ENCODE measurements at places on chromosomes 3 and 15.

DNA sequence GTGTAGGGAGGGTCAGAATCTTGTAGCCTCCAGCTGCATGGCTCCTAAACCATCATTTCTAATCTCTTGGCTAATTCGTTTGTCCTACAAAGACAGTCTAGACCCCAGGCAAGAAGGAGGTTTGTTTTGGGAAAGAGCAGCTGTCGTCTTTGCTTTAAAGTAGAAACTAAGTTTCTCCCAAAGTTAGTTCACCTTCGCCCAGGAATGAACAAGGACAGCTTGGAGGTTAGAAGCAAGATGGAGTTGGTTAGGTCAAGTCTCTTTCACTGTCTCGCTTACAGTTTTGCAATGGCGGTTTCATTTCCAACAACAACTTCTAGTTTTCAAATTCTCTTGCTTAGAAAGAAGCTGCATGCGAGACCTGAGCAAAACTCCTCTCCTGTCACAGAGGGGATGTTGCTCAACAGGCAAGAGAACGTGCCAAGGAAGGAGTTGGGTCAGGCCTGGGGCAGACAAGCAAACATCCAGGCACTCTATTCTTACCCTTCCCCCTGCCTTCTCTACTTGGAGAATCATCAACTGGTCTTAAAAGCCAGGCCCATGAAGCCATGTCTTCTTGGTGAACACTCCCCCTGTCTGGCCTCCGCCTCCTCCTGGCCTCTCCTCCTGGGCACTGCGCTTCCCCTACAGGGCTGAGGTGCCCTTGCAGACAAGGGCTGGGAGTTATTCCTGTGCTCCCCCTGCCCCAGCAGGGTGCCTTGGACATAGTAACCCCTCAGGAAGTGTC is 57.6 kb downstream of the TMEM44 start:
- no peak for DNase-seq

DNA sequence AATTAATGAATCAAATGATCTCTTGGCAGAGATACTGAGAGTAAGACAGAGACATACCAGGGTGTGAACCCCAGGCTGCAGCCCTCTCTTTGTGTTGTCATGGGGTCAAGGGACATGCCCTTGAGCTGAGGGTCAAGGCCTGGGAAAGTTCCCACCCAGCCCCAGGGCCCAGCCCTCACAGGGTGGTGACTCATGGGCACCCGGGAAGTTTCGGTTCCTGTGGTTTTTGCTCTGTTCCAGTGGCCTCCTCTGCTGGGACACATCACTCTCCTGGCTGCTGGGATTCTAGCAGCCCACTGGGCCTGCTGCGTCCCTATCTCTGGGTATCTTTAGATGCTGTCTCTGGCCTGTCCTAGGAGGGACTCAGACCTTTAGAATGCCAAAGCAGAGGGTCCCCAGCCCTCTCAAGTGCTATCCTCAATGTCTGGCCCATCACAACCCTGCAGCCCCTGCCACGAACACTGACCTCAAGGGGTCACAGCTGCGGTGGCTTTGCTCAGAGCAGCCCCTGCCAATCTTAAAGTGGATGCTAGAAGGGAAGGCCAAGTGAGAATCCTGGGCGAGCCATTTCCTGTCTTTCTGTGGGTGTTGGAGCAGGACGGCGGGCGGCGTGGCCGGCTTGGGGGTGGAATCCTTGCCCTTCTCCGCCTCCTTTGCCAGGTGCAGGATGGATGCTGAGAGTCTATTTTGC is 148.4 kb upstream of the TLE3 start:
- DNase-seq: no peak

GRCh38 chr3:78176869-78177268 is 1137.0 kb downstream of the ROBO2 start:
- DNase-seq: no peak

GRCh38 chr15:20671675-20672074 is 130.1 kb upstream of the GOLGA6L6 start:
- DNase-seq: no peak

- peak; percentile 42 for DNase-seq
Observed at GRCh38 chr15:59997070-59997701, 6.9 kb upstream of the FOXB1 start.

DNA sequence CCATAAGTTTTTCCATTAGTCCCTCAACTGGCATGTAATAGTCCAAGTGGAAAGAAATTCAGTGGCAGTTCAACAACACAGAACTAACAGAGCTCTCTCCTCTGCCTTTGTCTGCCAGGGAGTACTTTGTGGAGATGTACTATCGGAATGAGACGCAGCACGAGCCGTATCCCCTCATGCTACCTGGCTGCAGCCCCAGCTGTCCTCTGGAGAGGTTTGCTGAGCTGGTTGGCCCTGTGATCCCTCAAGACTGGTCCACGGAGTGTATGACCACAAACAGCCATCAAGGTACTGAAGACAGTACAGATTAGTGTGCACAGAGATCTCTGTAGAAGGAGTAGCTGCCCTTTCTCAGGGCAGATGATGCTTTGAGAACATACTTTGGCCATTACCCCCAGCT is 39.4 kb downstream of the ACP3 start:
- no peak for DNase-seq

DNA sequence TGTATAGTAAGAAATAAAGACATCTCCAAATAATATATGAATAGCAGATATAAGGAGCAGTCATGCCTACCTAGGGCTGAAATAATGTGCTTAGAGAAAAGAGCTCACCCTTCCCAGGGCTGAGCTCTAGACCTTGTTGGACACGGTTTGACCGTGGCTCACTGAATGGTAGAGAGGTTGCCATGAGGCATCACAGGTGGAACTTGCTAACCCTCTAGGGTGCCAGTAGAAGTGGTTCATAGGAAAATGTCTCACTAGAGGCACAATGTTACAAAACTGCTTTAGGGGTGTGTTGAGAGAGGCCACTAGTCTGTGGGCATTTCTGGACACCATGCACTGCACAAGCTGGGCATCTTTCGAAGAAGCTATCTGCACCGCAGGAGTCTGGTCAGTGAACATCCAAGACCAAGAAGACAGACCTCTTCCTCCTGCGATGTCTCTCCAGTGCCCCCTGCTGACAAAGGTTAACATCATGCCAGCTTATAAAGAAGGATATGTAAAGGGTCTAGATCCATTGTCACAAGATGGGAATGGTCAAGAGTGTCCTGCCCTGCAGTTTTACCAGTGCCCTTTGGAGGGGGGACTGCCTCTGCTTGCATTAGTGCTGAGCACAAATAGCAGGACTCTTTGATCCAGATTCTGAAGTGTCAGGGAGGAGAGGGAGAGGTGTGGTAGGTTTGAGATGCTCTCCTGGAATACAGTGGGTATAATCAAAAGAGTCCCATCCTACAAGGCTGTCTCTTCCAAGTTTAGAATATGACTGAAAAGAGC is 266.8 kb downstream of the ZNF385D start:
- no peak for DNase-seq

DNA sequence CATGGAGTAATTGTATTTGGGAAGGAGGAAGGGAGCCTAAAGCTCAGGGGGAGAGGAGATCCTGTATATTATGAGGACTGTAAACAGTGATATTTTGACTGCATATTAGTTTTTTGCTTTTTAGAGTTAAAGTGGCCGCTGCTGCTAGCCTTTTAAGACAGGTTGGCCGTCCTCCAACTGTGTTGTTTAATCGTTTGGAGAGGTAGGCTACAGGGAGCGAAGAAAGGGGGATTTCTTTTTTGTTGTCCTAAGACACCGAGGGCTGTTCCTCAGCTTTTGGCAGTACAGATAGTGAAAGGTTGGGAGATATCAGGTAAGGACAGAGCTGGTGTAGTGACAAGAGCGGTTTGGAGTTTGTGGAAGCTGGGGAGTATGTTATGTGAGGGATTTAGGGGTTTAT is 38.2 kb upstream of the RNF7 start:
- DNase-seq: no peak

DNA sequence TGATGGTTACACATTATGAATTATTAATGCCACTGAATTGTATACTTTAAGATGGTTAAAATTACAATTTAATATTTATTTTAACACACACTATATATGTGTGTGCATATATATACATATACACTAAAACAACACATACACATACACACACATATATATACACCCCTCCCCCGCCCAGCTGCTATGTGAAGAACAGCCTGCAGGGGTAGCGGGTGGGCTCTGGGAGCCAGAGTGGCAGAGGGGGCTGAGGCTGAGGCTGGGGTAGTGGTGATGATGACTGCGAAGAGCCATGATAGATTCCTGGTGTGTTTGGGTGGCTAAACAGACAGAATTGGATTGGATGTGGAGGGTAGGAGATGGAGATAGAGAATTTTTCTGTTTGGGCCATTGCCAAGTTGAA is 39.4 kb upstream of the APEH start:
- DNase-seq: no peak

DNA sequence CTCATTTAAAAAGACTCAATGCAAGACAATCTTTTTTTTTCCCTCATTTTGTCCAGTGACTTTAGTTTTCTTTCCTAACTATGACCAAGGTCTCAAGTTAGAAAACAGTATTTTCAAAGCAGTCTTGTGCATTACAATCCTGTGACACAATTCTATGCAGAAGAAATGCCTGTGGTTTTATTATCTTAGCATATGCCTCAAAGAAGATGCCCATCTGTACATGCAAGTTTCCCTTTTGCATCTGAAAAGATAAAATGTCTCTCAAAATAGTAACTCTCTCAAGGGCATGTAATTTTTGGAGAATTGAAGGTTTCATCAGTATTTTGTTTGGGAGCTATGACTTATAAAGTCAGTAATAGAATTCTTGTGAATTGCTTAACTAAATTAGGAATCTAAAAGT is 292.0 kb upstream of the SUCLG2 start:
- no peak for DNase-seq

GRCh38 chr15:71103102-71103676 is 12.1 kb upstream of the THSD4 start:
- DNase-seq: no peak

DNA sequence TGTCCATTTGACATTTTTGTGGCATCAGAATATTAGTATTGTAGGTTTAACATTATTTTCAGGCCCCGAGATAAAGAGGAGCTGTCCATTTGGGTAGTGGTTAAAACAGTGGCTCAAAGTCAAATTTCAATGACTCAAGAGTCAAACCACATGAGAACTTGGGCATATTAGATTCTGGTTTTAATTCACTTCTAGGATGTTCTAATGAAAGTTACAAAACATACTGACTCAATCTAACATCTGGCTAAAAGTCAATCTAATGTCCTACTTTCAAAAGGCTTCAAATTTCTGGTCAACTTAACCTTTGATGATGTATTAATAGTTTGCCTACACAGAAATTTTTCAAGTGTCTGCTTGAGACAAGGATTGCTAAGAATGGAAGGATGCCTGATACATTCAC is 112.4 kb downstream of the ABI3BP start:
- DNase-seq: no peak

DNA sequence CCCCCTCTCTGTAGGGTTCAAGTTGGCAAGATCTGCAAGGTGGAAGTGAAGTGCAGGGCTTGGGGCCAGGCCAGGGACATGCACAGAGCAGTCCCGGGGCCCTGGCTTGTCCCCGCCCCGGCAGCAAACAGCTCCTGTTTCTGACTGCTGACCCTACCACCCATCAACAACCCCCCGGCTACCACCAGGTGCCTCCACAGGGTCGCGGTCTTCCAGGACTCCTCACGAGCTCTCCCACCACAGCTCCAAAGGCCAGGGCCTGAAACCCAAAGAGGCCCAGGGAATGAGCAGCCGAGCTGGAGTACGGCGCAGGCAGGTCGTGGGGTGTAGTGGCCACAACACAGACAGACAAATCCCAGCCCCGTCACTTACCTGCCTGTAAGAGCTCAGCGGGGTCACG is 121.3 kb upstream of the SMAD3 start:
- no peak for DNase-seq

- DNase-seq: no peak
Observed at GRCh38 chr15:79989682-79990081, 18.7 kb upstream of the BCL2A1 start.

GRCh38 chr3:32596909-32597369 is 26.3 kb upstream of the DYNC1LI1 start:
- no peak for DNase-seq

DNA sequence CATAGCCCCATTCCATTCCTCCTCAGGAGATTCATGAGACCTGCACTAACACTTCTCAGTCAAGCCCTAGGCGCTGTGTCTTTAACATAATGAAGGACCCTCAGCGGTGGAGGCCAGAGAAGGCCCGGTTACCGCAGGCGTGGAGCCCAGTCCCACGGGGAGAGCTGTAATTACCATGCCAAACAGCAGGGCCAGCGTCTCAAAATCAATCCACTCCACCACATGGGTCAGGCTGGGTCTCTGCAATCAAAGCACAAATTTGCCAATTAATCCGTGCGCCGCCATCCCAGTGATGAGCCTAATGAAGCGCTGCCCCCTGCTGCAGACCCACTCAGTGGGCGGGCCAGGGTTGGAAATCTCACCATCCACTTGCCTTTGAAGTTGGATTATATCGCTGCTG is 109.7 kb downstream of the OCA2 start:
- no peak for DNase-seq

DNA sequence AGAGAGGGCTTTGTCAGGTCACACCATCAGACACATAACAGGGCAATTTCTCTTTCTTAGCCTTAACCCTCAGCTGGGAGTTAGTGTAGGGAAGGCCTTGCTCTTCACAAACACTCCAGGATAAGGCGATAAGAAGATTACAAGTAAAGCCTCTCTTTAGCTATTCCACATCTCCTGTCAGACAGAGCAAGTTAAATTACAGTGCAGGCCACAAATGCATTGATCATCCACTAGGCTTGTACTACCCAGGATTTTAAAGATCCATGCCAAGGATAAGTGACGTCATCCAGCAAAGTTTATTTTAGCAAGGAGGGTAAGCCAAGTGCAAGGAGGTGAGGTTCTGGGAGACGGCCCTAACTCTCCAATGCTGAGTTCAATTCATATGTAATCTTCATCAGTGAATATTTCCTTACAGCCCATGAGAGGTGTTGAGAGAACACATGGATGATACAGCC is 890.6 kb upstream of the NR2F2 start:
- no peak for DNase-seq

DNA sequence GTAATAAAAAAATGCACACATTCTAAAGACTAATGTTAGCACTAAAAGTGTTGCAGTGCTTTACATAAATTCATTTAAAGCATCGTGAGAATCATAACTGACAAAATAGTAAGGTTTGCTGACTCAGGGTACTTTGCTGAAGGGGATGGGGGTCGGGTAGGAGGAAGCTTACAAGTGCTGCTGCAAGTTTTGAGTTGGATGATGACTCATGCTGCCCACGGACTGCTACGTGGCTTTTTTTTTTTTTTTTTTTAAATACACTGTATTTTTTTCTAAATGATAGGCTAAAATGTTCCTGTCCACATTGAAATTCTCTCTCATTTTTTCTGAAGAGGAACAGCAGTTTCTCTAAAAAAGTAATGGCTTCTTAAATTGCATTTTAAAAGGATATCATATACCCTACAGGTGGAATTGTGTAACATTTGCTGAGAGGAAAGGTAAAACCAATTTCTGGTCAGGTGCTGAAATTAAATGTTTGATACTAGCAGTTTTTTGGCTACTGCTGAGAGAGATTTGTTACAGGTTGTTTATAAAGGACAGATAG is 2.2 kb downstream of the MAPK6 start:
- DNase-seq: peak; percentile 33

GRCh38 chr15:72169921-72170611 is 27.5 kb downstream of the GRAMD2A start:
- DNase-seq: no peak

Measured in activated T-cell treated with anti-CD3 and anti-CD28 coated beads for 1 hour (primary cell).